ENCODE measurements at places on chromosomes 2 and 18. TPM values are rescaled to one million over a fixed set of nuclear protein-coding genes. Genes with fewer than 3 reads are reported as not detected.

Gene MPHOSPH10
- 24.6 TPM for polyA plus RNA-seq

Gene TWIST2
- not detected for polyA plus RNA-seq

Gene DPP4
- 0.49 TPM for polyA plus RNA-seq

Gene EMX1
- polyA plus RNA-seq: not detected

Gene TGFA
- not detected for polyA plus RNA-seq

Gene SPATA3
- not detected for polyA plus RNA-seq

- no peaks in the 10 kb centered on the region for H3K27me3 ChIP-seq
- peaks cover 8% of the 10 kb centered on the region for H3K36me3 ChIP-seq
- no peak for DNase-seq
- H3K4me1 ChIP-seq: peaks cover 98% of the 10 kb centered on the region
- peak overlapping the region; percentile 94 for H3K27ac ChIP-seq
These were observed 42.9 kb downstream of the NCK2 start for GRCh38 chr2:105787376-105788318.

- H3K36me3 ChIP-seq: peaks cover 8% of the 10 kb centered on the region
- DNase-seq: no peak
- H3K4me3 ChIP-seq: peak overlapping the region; percentile 98
- H3K4me1 ChIP-seq: peaks cover 23% of the 10 kb centered on the region
- no peak overlapping the region for H3K27ac ChIP-seq
These were observed 2.4 kb downstream of the MTCL1 start for GRCh38 chr18:8707556-8708300.

GRCh38 chr2:60862642-60863041 lies 18.7 kb upstream of the REL start:
- H3K36me3 ChIP-seq: peaks cover 5% of the 10 kb centered on the region
- peak overlapping the region; percentile 58 for H3K4me3 ChIP-seq
- peaks cover 54% of the 10 kb centered on the region for H3K4me1 ChIP-seq
- H3K27me3 ChIP-seq: peaks cover 5% of the 10 kb centered on the region
- H3K27ac ChIP-seq: peak overlapping the region; percentile 0

- H3K27me3 ChIP-seq: no peaks in the 10 kb centered on the region
- peaks cover 76% of the 10 kb centered on the region for H3K4me1 ChIP-seq
- H3K36me3 ChIP-seq: peaks cover 4% of the 10 kb centered on the region
- peak overlapping the region; percentile 48 for H3K4me3 ChIP-seq
- DNase-seq: no peak
These were observed 4.7 kb upstream of the NCK2 start for GRCh38 chr2:105739944-105740530.

DNA sequence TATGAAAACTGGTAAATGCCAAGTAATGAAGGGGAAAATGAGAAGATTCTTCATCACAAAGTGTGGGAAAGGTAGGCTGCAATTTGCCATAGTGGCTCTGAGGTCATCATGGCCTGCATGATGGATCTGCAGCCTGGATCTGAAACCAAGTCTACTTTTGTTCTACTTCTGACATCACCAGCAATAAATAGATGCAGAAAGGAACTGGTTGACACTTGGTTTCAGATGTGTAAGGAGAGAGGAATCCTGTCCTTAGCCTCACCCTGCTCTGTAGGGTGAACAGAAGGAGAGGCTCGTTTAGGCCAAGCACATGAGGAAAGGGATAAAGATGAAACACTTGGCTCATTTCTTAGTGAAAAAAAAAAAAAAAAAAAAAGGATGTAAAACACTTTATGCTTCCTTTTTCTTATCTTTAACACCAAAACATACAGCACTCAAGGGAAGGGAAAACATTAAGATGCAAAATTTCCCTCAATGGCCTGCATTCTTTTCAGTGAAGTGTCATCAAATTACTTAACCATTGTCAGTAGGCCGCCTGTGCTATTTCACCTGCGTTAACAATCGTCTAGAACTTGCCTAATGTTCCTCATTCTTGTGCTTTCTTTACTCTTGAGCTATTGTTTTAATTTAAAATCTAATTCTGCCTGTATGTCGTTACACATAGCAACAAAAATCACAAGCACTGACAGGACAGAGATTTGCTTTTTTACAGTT lies 3.9 kb downstream of the NEB start:
- H3K27ac ChIP-seq: peak overlapping the region; percentile 92

GRCh38 chr18:9055626-9056025 lies 46.9 kb upstream of the NDUFV2 start:
- H3K27ac ChIP-seq: no peak overlapping the region
- H3K36me3 ChIP-seq: peaks cover 7% of the 10 kb centered on the region
- DNase-seq: no peak
- no peaks in the 10 kb centered on the region for H3K27me3 ChIP-seq
- no peak overlapping the region for H3K4me3 ChIP-seq
- no peaks in the 10 kb centered on the region for H3K4me1 ChIP-seq

- H3K27ac ChIP-seq: no peak overlapping the region
- H3K4me3 ChIP-seq: no peak overlapping the region
- no peak for DNase-seq
- no peaks in the 10 kb centered on the region for H3K4me1 ChIP-seq
These were observed 27.1 kb upstream of the CWC22 start for GRCh38 chr2:180033993-180034894.

DNA sequence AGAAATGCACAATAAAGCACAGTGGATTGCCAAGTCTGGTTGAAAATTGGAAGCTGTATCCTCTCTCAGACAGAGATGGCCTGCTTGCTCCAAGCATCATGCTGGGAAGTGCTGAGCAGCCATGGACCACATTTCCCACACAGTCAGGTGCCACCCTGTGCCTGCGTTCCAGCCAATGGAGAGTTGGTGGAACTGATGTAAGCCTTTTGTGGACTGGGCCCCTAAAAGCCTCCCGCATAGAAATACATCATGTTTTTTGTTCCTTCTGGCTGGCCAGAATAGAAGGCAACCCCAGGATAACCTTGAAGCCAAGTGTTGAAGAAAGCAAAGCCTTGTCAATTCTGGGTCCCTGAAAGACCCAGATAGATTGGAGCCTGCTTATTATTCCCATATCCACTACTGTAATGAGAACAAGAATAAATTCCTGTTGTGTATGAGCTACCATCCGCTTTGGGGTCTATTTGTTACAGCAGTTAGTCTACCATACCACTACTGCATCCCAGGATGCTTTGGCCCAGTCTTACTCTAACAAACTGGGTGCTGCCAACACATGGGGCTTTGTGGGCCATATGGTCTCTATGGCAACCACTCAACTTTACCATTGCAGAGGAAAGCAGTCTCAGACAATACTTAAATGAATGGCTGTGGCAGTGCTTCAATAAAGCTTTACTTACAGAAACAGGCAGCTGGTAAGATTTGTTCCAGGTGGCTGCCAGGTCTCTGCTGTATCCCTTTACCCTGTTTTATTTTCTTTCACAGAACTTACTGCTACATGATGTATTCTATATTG lies 65.4 kb downstream of the POLE4 start:
- H3K27ac ChIP-seq: no peak overlapping the region
- DNase-seq: no peak
- H3K4me3 ChIP-seq: no peak overlapping the region
- no peaks in the 10 kb centered on the region for H3K27me3 ChIP-seq

DNA sequence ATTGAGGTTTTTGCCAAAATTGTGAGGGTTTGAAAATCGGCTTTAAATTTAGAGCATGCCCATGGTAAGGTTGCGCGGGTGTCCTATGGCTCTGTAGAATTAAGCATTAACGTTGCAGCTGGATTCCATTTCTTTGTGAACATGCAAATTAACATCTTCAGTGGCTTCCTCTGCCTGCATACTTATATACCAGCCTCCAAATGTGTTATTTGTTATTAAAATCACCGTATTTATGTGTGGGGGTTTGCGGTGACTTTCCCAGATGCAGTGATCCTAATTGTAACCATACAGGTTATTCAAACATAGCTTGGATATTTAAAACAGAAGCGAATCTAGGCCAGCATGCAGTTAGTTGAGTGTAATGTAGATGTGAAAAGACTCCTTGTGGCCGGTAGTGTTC lies 80.2 kb downstream of the TGOLN2 start:
- peaks cover 9% of the 10 kb centered on the region for H3K27me3 ChIP-seq
- no peak for DNase-seq
- no peak overlapping the region for H3K27ac ChIP-seq
- no peak overlapping the region for H3K4me3 ChIP-seq
- H3K4me1 ChIP-seq: no peaks in the 10 kb centered on the region
- H3K36me3 ChIP-seq: no peaks in the 10 kb centered on the region

DNA sequence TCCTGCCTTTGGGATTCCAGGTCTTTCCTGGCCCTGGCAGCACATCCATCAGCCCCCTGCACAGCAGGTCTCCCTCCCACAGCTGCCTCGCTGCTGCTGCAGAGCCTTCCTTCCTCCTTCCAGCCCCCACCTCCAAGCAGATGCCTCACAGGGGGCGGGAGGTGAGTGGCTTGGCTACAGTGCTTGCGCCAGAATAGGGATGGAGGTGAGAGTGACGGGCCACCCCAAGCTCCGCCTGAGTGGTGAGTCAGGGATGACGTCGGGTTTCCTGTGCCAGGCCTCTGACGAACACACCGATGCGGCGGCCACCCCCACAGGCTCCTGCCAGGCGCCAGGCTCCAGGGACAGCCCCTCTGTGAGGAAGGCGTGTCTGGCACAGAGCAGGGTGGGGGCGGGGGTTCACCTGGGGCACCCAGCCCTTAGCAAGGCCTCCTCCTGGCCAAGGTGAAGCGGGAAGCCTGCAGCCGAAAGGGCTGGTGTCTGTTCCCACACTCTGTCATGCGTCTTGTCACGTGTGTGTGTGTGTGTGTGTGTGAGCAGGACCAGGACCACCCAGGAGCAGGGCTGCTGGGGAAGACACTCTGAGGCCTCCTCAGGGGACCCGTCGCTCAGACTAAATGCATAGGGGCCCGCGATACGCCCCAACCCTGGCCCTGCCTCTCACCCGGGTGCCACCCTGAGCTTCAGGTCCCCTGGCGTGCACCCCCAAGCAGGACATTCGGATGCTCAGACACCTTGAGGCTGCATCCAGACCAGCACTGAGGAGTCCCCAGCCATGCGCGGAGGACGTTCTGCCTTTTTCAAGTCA lies 3.4 kb upstream of the DUSP2 start:
- no peaks in the 10 kb centered on the region for H3K36me3 ChIP-seq
- peak overlapping the region; percentile 84 for H3K4me3 ChIP-seq
- no peaks in the 10 kb centered on the region for H3K27me3 ChIP-seq
- peak; percentile 97 for DNase-seq
- H3K4me1 ChIP-seq: peaks cover 41% of the 10 kb centered on the region

All from naive B cell (primary cell).